ENCODE measurements at places on chromosomes 2 and 18.

DNA sequence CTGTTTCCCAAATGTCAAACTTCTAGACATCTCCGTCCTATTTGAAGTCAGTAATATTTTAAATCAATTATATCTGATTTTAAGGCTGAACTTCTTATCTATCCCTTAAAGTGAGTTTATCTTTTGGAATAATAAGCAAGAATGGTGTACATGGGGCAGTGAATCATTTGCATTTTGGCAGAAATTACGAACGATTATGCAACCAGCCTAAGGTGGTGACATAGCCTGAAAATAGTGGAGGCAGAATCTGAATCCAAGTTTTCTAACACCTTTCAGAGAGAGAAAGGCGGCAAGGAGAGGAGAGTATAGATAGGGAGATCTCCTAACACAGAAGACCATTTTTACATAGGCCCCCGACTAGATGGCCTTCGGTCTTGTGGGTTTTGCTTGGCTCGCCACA lies 10.7 kb downstream of the ZBTB14 start:
- DNase-seq: no peak

DNA sequence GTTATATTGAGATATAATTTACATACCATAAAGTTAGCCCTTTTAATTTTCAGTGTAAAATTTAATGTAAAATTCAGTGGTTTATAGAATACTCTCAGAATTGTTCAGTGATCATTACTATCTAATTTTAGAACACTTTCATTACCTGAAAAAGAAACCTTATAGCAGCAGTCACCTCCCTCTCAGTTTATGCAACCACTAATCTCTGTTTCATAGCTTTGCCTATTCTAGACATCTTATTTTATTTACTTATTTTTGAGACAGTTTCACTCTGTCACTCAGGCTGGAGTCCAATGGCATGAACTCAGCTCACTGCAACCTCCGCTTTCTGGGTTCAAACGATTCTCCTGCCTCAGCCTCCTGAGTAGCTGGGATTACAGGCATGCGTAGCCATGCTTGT lies 479.6 kb downstream of the DPP10 start:
- DNase-seq: no peak

- peak; percentile 56 for DNase-seq
Observed at GRCh38 chr2:211867845-211868451, 670.7 kb downstream of the ERBB4 start.

- peak; percentile 69 for DNase-seq
Observed at GRCh38 chr2:50995610-50996009, 36.3 kb downstream of the NRXN1 start.

DNA sequence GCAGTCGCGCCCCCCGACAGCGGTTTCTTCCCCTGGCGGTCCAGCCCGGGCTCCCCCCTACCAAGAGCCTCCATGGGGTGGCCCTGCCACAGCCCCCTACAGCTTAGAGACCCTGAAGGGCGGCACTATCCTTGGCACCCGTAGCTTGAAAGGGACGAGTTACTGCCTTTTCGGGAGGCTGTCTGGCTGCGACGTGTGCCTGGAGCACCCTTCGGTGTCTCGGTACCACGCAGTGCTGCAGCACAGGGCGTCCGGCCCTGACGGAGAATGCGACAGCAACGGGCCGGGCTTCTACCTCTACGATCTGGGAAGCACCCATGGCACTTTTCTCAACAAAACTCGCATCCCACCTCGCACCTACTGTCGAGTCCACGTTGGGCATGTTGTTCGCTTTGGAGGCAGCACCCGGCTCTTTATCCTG lies 475 bp downstream of the SLC4A1AP start:
- no peak for DNase-seq

- DNase-seq: no peak
Observed at GRCh38 chr2:238231251-238231793, 8.5 kb downstream of the HES6 start.

GRCh38 chr18:79452991-79453645 lies 57.4 kb downstream of the NFATC1 start:
- no peak for DNase-seq

GRCh38 chr2:46720592-46721185 lies 194.9 kb downstream of the MCFD2 start:
- no peak for DNase-seq

DNA sequence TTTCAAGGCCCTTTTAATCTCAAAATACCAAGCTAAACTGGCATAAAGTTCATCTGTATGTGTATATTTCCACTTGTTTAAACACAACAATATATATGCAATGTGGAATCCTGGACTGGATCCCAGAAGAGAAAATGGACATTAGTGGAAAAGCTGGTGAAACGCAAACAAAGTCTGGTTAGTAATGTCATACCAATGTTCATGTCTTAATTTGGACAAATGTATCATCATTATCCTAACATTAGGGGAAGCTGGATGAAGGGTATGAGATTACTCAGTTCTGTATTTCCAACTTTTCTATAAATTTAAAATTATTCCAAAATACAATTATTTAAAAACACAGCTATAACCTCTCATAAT lies 3.8 kb downstream of the SP3 start:
- no peak for DNase-seq

DNA sequence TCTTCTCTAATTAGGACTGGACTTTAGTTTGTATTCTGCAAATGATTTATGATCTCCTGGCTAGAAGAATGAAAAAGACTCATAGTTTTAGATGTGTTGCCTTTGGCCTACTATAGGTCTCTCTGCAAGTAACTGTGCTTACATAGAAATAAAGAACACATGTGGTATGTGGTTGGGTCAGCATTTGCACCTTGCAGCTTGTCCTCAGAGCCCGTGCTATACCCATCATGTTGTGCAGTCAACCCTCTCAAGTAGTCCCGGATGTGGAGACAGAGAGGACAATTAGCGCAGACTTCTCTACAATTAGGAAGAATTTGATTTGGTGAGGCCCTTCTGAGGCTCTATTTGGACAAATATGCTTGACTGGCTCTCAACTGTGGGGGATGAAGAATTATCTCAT lies 203.7 kb upstream of the ITGA4 start:
- no peak for DNase-seq

DNA sequence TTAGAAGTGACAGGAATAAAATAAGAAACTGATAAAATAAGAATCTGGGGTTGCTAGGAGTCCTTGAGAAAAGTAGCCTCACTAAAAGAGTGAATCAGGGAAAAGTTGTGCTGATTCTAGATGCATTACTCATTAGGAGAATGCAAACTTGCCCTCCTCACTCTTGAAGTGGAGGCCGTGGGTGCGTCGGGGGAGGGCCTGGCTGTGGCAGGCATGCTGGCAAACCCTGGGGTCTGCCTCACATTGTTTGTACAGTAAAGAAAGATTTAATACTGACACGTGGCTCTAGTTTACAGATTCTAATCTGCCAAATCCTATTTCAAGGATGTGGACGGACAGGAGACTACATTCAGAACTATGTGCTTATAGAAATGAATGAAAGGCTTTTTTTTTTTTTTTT lies 41.9 kb downstream of the TANC1 start:
- DNase-seq: no peak

GRCh38 chr2:145075454-145076062 lies 555.6 kb upstream of the ZEB2 start:
- DNase-seq: no peak

All from skeletal muscle cell (primary cell).